ENCODE measurements at places on chromosomes 7 and 10.
A peak's percentile ranks its signal among the peaks of the same experiment; 100 is the strongest.

- no peak for ATAC-seq
Measured at GRCh38 chr7:54252256-54253035, 289.7 kb upstream of the VSTM2A start.

DNA sequence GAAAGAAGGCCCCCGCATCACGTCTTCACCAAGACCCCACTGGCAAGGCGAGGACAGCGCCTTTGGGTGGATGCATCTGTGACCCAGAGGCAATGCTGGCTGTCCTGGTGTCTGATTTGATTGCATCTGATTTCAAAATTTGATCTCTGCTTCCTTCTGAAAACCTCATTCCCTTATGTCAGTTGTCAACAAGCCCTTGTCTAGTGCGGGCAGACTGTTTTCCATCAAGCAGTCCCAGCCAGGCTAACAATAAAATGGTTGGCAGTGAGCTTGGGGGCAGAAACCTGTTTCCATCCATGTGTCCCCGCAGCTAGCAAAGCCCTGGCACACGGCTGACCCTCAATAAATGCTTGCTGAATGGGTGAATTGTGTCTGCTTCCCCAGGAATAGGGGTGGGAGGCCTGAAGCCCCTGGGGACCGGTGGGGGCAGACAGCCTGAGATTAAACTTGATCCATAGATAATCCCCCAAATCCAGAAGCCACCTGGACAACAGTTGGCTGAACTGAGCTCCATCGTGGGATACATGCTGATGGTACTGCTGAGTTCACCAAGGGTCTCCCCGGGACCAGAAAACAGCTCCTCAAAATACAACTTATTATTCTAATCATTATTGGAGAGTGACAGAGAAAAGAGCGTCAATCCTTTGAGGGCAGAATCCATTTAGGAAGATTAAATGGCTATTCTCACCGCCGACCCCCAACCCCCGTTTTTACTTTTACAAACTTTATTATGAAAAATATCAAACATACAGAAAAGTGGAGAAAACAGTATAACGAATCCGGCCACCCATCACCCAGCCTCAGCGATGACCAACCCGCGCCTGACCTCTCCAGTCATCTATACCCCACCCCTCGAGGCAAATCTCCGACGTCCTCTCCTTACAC, 912 bp upstream of the DUSP5 start:
- peak; percentile 0 for ATAC-seq

- peak; percentile 70 for ATAC-seq
Measured at GRCh38 chr7:12706900-12707536, 19.6 kb downstream of the ARL4A start.

DNA sequence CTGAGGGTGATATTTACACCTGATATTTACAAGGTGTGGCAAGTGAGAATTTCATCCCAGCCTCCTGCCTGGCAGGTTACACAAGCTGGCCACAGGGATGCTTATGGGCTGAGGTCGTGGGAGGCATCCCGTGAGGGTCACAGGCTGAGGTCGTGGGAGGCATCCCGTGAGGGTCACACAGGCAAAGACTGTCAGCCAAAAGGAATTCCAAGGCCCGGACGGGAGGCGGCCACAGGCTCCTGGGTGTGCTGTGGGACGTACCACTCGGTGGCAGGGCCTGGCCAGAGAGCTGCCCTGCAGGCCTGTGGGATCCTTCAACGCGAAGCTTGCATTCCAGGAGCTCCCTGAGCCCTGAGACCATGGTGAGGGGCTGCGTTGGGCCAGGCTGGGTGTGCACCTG, 460.6 kb downstream of the DNAJB6 start:
- no peak for ATAC-seq

DNA sequence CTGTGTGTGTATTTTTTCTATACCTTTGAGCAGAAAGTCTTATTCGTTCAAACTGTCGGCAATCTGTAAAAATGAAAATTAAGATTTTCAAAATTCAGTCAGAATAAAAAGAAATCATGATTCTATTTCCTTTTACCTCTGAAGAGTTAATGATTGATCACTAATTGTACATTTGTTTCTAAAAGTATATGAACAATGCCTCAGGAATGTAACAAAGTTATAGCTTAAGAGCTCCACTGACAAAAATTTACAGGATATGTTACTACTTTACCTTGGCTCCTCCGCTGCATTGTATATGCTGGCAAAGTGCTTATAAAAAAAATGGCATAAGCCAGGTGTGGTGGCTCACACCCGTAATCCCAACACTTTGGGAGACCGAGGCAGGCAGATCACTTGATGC, 225.7 kb downstream of the VTI1A start:
- no peak for ATAC-seq

Measured in SK-N-SH treated with all-trans-retinoic acid at 6 μM for 48 hours (cell line).